ENCODE measurements at places on chromosomes 5 and 9. TPM values are rescaled to one million over a fixed set of nuclear protein-coding genes. Genes with fewer than 3 reads are reported as not detected.

GRCh38 chr5:78801413-78801812 lies 152.8 kb upstream of the LHFPL2 start:
- DNase-seq: no peak

GRCh38 chr9:113602126-113603047 lies 138.9 kb downstream of the RGS3 start:
- DNase-seq: peak; percentile 52

DNA sequence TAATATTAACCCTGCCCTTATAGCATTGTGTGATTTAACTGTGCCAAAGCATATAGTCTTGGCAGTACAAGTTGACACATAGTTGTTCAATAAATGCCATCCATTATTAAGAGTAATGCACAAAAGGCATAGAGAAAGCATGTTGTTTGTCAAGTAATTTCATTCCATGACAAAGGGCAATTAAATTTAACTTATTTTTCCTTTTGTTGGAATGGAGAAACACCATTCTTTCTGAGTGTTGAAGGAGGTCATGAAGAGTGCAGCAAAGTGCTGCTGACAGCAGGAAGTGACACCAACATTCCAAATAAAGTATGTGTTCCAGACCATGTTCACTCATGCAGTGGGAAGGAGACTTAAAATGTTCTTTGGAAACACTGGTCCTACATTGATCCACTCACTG lies 29.1 kb downstream of the ANKDD1B start:
- no peak for DNase-seq

PLAC8L1 gene
- not detected for total RNA-seq

DNA sequence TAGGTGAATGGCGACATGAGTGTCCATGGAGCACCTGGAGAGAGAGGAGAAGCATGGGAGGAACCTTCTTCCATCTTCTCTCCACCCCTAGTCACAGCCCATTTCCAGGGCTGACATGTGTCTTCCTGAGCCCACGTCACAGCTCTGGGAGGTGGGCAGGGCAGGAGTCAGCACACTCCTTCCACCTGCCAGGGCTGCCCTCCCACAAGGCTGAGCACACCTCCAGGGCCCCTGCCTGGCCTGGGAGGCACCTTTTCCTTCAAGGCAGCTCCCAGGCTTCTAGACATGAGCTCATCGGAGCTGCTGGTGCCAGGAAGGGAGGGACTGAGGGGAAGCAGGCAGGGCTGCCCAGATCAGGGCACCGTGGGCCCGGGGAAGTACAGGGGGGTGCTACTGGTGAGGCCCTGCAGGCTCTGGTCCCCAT lies 13.6 kb upstream of the SYNPO start:
- peak; percentile 63 for DNase-seq

GRCh38 chr5:29213475-29213874 lies 1980.0 kb upstream of the CDH6 start:
- no peak for DNase-seq

- DNase-seq: no peak
Observed at GRCh38 chr5:158422653-158423515, 563.9 kb upstream of the CLINT1 start.

- no peak for DNase-seq
Observed at GRCh38 chr9:32350682-32351081, 33.8 kb upstream of the ACO1 start.

UGT3A2 gene
- total RNA-seq: not detected

ARHGAP26 gene
- total RNA-seq: 52.9 TPM

RNF183 gene
- total RNA-seq: 1.1 TPM

GALNT12 gene
- 54.6 TPM for total RNA-seq

- DNase-seq: no peak
Observed at GRCh38 chr5:98942847-98943246, 14.0 kb upstream of the CHD1 start.

DNA sequence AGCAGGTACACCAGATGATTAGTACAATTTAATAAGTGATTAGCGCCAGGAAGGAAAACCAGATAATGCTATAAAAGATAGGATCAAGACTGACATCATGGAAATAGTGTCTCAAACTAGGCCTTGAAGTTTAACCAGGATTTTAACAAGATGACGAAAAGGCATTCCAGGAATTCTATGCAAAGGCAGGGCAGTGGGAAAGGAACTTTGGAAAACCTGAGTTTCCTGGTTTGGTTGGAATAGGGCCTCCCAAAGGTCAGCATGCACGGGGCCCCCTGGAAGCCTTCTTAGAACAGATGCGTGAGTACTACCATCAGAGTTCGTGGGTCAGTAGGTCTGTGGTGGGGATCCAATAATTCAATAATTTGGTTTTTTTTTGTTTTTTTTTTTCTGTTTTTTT lies 935.2 kb upstream of the DMAC1 start:
- no peak for DNase-seq

FREM1 gene
- 1.4 TPM for total RNA-seq

- DNase-seq: no peak
Observed at GRCh38 chr9:132372177-132373095, 17.6 kb upstream of the SETX start.

DNA sequence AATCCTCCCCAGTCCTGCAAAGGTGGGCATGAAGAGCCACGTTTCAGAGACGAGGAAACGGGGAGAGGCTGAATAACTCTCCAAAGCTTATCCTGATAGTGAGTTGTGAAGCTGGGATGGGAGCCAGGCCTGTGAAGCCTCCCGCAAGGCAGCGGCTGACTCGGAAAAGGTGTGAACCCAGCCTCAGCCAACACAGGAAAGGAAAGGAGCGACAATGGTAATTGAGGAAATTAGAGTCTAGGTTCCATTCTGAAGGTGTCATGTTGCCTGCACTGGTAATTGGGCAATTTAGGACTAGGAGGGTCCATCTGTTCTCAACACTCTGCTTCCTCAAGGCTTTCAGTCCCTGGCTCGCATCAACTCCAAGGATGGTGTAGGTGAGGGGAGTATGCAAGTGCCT lies 83.4 kb downstream of the LIFR start:
- DNase-seq: no peak

DNA sequence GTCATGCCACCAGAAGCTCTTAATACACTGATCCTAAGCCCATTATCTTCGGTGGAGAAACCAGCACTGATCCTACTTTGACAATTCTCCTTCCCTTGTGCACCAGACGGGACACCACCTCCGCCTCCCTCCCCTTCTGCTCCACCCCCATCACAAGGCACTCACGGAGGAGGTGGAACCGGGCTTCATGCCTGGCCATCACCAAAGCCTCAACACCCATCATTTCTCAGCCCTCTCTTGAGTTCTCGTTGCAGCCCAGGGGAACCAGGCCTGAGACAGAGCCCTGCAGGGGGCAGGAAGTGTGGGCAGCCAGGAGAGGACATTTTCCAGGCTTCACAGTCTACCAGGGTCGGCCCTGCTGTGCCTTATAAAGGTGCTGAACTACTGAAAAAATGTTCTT lies 160.5 kb downstream of the GOLPH3 start:
- no peak for DNase-seq
